ENCODE measurements at places on chromosomes 1 and 21.

DNA sequence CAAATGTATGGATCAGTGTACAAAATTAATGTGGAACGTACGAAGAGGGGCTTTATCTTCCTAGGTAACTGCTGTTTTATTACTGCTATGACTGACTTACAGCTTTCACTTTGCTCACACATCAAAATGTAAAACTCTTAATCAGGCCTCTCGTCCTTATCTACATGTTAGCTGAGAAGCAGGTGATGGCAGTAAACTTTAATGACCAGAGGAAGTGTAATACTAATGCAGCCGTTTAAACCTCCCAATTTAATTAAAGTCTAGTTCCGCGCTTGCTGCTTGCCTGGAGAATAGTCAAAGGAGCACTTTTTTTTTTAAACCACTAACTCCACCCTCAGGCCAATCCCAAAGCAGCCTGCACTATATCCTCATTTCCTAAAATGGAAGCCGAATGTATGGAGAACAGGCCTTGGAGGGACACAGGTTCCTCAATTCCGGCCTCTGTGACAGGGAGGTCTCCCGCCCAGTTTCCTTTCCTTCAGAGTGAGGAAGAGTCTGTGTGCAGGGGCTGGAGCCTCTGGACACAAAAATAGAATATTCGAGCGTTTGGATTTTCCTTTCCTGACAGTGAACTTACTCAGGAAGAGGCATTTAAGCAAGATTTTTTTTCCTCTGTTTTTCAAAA, 36.7 kb upstream of the RASAL2 start:
- DNase-seq, result no peak

- DNase-seq, result no peak
Measured at GRCh38 chr1:164423136-164423535, 135.8 kb upstream of the PBX1 start.

DNA sequence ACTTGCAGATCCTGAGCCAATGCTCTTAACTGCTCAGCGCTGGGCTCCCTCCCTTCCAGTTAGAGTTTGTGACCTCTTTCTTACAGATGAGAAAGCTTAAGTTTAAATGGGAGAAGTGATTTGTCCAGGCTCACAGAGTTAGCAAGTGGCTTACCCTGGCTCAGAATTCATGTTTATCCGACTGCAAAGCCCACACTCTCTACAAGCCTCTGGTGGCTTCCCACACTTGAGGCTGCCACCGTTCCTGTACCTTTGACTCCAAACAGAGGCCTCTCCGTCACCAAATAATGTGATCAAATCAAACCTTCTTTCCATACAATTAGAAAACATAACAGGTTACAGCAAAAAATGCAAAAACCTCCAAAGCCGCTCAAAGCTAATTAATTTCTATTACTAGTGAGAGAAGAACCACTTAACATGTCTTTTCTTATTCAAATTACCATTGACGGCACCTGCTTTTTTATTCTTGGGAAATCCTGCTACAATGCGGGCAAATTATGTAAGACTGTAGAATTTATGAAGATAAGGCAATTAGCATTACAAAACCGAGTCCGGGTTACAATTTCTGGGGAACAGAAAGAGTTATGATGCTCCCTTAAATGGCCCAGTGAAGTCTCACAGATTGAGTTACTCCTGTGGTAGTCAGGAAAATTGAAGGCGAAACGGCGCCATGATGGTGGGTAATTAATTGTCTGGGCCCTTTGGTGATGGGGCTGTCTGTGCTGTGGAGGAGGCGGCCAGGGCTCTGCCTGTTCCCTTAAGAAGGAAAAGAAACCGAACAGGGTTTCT, 324.3 kb upstream of the POU3F1 start:
- DNase-seq, result no peak

GRCh38 chr1:43421976-43422750, 31.6 kb downstream of the HYI start:
- no peak for DNase-seq

GRCh38 chr1:3101124-3101939, 32.3 kb downstream of the PRDM16 start:
- DNase-seq, result no peak

DNA sequence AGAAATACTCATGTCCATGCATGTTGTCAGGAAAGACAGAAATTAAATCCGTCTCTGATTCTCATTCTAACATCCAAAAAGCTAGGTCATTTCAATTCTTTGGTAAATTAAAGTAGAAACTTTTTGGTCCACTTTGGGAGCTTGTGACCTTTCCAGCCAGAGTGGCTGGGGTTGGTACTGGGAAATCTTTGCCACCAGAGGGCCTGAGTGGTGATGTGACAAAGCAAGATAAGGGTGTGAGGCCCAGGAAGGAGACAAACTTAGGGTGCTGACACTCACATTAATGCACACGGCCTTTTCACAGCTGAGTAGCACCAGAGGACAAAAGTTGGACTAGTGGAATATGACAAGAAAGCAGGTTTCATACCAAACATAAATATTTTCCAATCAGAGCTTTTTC, 144.3 kb downstream of the DNM3 start:
- no peak for DNase-seq

- no peak for DNase-seq
Measured at GRCh38 chr1:203286161-203286984, 18.9 kb upstream of the BTG2 start.
